Aorta (tissue), 5 donors: ENCODE measurements at places on chromosomes 5 and 9. TPM values are rescaled to one million over a fixed set of nuclear protein-coding genes. Genes with fewer than 3 reads are reported as not detected.

NIPSNAP3A gene
- 28.7 TPM for total RNA-seq

DNA sequence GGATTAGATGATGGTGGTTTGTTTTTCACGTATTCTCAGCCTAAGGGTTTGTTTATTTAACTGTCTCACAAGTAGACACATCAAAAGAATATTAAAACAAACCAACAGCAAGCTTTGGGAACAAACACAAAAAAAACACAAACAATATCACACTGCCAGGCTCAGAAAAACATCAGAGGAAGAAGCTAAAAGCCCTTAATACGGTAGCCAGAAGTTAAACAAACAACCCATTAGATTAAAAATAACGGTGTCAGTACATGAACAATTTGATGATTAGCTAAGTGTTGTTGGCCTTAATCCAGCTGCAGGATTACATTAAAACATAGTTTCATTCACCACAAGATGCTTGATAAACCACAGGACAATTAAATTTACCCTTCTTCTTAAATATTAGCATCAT, 15.9 kb upstream of the DMRT2 start:
- H3K27me3 ChIP-seq: no peaks in the 10 kb centered on the region
- no peaks in the 10 kb centered on the region for H3K4me1 ChIP-seq
- H3K27ac ChIP-seq: no peak overlapping the region
- no peak overlapping the region for H3K4me3 ChIP-seq
- DNase-seq: no peak
- no peaks in the 10 kb centered on the region for H3K36me3 ChIP-seq

F12 gene
- 0.33 TPM for total RNA-seq

DNA sequence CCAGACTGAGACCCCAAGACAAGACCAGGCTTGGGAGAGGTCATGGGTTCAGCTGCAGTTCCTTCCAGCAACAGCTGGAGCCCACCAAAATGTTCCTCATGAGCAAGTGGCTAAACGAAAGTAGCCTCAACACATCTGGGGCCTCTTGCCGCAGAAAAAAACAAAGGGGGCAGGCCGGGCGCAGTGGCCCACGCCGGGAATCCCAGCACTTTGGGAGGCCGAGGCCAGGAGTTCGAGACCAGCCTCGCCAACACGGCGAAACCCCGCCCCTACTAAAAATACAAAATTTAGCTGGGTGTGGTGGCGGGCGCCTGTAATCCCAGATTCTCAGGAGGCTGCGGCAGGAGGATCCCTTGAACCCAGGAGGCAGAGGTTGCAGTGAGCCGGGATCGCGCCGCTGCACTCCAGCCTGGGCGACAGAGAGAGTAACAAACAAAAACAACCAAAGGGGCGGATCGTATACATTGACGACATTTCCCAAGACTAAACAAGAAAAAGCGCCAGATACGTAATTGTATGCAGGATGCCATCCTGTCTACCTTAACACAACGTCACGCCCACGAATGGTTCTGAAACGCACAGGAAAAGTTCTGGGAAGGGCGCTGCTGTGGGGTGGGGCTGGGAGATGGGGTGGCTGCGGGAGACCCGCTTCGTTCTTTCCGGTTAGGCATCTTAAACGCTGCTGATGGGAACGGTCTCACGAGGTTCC, 1.7 kb downstream of the INPP5E start:
- H3K4me3 ChIP-seq: peak overlapping the region; percentile 83
- H3K27ac ChIP-seq: no peak overlapping the region
- no peaks in the 10 kb centered on the region for H3K4me1 ChIP-seq
- H3K36me3 ChIP-seq: peaks cover 2% of the 10 kb centered on the region
- no peaks in the 10 kb centered on the region for H3K27me3 ChIP-seq

DNA sequence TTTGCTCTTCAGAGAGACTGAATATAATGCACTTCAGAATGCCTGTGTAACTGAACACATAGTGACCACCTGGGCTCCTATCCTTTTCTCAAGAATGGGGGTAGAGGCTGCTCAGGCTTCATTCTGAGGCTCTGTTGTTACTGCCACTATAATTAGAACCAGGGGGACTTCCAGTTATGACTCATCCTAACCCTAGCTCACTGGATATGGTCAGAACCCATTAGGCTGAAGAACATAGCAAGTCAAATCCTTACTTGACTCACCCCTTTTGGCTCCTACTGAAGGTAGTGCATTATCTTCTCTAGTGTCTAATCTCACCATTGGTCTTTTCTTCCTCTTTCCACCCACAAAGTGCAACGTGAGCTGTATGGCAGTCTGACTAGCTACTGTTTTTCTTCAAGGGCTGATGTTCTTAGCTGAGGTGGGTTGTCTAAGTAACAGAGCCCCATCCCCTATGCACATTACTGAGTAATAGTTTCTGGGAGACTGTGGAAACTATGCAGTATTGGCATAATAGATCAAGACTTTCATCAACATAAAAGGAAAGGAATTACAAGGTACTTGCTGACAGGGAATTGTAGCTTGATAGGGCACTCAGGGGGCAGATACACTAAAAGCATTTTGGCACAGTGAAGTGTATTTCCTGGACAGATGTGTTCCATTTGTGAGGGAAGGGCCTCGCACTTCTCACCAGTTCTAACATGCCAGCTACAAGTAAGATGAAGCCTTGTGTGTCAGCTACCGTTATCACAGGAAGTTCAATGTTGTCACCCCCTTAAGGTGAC, 431.0 kb upstream of the MEF2C start:
- H3K36me3 ChIP-seq: no peaks in the 10 kb centered on the region
- H3K4me3 ChIP-seq: no peak overlapping the region
- no peak for DNase-seq
- no peaks in the 10 kb centered on the region for H3K27me3 ChIP-seq
- peaks cover 15% of the 10 kb centered on the region for H3K4me1 ChIP-seq
- peak overlapping the region; percentile 90 for H3K27ac ChIP-seq
